ENCODE measurements at places on chromosomes 4 and X.

- DNase-seq = no peak
Measured at GRCh38 chr4:16218950-16219349, 7.3 kb downstream of the TAPT1 start.

- peak; percentile 89 for DNase-seq
Measured at GRCh38 chr4:16897991-16898827, at the start of gene LDB2. LDB2 (minus strand) TSS chr4:16898645.

DNA sequence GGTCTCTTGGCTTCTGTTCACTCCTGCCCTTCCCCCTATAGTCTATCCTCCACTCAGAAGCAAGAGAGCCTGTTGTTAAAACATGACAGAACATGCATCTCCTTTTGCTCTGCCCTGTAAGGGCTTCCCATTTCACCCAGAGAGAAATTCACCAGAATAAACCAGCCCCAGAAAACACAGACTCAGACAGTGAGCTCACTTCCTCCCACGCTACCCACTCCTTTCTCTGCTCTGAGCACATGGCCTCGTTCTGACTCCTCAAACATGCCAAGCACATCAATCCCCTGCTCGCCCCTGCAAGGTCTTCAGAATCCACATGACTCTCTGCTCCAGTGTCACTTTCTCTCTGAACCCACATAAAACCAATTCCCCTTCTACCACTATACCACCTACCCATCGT lies 50.4 kb downstream of the MID1 start:
- no peak for DNase-seq

GRCh38 chr4:28686618-28687017 lies 1826.0 kb downstream of the STIM2 start:
- no peak for DNase-seq

DNA sequence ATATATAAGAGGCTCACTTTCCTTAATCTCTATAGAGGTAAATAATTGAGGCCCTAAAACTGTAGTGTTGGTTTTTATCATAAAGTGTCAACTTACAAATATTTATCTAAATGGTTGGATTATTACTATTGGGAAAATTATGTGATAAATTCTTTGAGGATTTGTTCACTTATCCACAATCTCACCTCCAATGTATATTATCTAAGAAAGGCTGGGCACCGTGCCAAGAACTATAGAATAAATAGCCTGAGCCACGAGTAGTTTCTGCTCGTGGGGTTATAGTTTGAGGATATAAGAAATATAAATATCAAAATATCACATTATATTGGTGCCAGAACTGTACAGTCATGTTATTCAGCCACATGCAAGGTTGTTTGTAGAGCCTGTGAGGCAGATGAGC lies 177.9 kb downstream of the VEGFC start:
- DNase-seq = no peak

DNA sequence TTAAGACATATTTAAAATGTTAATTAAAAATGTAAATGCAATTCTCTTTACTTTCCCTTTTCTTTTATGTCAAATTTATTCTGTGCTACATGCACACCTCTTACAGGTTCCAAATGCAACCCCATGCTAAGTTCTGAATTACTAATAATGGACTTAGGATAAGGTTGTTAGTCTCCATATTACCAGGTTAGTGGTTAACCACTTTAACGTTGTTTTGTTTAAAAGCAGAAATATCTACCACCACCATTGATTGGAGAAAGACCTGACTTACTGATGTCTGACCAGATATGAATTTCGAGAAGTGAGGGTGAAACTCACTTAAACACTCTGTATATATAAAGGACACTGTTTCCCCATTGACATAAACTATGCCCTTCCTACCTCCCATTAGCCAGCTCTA lies 6.9 kb upstream of the TRPC3 start:
- no peak for DNase-seq

DNA sequence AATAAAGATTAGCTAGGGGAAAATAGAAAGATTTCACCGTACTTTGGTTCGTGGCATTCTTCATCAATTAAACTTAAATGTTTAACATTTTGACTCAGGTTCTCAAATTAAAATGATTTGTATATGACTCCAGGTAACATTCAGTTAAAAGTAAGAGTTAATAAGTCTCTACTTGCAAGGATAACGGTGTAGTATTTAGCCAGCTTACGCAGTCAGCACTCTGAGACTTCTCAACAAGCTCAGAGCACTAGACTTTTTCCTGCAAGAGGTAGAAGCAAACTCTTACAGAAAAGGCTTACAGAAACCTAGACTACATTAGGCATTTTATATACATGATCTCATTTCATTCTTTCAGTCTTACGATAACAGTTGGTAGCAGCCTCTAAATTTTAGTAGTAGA lies 96.4 kb upstream of the PPARGC1A start:
- no peak for DNase-seq

DNA sequence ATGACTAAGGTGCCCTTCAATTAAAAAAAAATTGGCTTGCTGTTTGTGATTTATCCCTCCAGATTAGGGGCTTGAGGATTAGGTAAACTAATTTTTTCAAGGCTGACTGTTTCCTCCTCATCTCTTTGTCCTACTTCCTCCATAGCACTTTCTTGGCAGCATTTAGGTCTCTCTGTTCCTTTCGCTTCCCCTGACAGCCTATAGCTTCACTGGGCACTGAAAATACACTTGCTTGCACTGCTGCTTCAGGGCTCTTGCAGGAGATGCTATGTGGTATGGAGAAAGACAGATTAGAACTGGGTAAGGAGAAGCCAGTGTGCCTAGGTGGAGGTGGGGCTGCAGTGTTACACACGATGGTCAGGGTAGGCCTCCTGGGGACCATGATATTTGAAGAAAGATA lies 112.3 kb upstream of the SFRP2 start:
- DNase-seq = no peak

GRCh38 chrX:54180403-54180802 lies 2.7 kb downstream of the FAM120C start:
- no peak for DNase-seq

GRCh38 chrX:66110112-66110511 lies 53.9 kb upstream of the HEPH start:
- no peak for DNase-seq

Data from uterus (tissue), 4 donors.